ENCODE measurements at places on chromosomes 1 and 21.

DNA sequence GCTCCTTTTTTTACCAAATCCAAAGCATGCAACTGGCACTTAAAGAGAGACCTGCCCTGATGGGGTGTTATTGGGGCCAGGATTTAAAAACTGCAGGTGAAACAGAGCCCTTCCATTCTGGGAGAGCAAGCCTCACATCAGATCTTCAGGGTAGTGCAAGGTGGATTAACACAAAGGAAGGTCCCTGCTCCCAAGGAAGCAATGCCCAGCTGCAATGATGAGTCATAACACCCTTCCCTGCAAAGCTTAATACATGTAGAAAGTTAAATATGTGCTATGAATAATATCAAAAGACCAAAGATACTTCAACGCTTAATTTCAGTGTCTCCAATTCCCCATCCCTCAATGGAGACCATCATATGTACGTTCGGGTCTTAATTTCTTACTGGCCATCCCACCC lies 508.0 kb downstream of the OMA1 start:
- no peak for DNase-seq

GRCh38 chr1:206892351-206892984 lies 4.8 kb upstream of the IL24 start:
- no peak for DNase-seq

DNA sequence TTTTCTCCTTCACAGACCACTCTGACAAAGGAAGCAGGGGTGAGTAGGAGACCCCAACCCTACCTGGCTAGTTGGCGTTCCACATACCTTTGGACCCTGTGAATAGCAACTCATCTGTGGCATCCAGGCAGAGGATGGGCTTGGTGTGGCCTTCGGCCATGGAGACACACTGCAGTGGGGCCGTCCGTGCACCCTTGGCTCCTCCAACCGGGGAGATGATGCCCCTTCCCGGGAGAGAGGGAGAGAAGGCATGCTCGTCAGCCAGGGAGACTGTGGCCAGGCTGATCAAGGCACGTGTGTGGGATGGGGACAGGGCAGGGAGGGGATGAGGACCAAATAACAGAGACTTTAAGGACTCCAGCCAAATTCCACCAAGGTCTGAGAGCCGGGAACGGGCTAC lies 42.6 kb downstream of the KIF21B start:
- DNase-seq = no peak

DNA sequence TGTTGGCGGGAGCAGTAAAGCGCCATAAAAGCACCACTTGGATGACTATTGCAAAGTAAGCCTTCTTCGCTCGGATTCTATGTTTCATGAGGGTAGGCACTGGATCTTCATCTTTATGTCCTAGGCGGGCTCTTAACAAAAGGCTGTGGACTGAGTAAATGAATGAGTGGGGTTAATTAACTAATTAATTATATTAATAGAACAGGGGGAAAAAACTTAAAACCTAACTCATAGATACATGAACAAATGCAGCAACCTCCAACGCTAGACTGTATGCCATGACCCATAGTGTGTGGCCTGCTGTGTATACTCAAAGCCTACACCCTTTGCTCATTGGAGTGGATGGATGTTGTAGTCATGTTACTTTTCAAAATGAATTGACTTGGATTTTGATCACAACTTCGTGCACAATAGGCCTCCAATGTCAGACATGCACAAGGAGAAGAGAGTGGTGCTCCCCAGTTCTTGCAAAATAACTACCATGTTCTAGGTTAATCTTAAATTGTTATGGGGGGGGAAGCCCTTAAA lies 417 bp upstream of the GFI1 start:
- DNase-seq = no peak

DNA sequence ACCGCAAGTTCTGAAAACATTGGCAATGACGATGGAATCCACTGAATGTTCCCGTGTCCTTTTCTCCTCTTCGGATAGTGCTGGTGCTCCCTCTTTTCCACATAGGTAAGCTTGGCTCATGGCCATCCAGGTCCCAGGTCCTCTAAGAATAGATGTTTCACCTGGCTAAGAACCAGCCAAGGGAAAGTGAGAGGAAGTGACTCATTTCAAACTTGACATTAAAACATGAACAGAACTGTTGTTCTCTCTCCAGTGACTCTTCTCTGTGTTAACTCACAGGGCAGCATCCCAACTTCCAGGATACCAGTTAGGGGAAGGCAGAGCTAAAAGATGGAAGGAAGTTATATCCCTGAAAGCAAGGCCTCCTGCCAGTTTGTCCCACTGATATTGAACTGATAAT lies 493.8 kb upstream of the CHRM3 start:
- DNase-seq = no peak

GRCh38 chr1:150973836-150974579 lies 627 bp downstream of the CERS2 start:
- DNase-seq = peak; percentile 43

DNA sequence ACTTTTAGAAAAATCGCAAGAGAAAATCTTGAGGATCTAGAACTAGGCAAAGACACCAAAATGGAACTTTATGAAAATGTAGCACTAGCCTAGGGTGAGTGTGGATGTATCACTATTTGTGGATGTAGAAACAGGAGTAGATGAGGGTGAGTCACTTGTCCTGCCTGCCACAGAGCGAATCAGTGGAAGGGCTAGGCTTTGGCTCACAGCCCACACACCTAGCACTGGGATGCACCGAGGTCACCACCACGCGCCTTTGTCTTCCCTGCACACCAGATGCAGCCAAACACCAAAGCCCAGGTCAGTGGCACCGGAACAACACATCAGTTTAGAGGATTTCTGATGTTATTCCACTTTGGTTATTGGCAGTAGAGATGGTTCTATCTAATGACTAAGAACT lies 38.2 kb downstream of the PKNOX1 start:
- DNase-seq = no peak

GRCh38 chr1:219490566-219490965 lies 122.3 kb downstream of the ZC3H11B start:
- no peak for DNase-seq

DNA sequence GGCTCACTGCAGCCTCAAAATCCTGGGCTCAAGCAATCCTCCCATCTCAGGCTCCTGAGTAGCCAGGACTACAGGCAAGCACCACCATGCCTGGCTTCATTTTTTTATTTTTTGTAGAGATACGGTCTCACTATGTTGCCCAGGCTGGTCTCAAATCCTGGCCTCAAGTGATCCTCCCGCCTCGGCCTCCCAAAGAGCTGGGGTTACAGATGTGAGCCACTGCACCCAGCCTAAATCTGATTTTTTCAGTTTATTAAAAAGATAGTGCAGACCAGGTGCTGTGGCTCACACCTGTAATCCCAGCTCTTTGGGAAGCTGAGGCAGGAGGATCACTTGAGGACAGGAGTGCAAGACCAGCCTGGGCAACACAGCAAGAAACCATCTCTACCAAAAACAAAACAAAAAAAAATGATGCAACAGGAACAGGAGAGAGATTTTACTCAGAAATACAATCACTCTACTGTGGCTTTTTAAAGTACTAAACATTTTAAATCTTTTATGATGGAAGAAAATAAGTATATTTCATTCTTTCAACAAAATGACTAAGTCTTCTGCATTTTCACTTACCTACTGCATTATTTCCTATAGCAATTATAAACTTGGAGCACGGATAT lies 1.9 kb downstream of the PSMG1 start:
- DNase-seq = no peak

GRCh38 chr21:29166853-29167252 lies 36.4 kb downstream of the MAP3K7CL start:
- DNase-seq = no peak

GRCh38 chr1:186481303-186481888 lies 20.5 kb upstream of the PDC start:
- no peak for DNase-seq

GRCh38 chr1:30696831-30697230 lies 26.6 kb downstream of the MATN1 start:
- no peak for DNase-seq

GRCh38 chr1:78226784-78227183 lies 181.0 kb downstream of the GIPC2 start:
- DNase-seq = no peak

DNA sequence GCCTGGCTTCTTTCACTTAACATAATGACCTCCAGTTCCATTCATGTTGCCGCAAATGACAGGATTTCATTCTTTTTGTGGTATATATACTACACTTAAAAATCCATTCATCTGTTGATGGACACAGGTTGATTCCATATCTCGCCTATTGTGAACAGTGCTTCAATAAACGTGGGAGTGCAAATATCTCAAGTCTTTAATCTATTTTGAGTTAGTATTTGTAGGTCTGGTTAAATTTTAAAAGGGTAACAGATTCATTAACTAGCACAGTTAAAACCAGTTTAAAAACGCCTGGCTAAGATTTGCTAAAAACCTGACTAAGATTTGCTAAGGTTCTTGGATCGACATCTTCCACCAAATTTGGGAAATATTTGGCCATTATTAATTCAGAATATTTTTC lies 45.7 kb downstream of the CRB1 start:
- no peak for DNase-seq

GRCh38 chr21:41482301-41482700 lies 25.7 kb downstream of the TMPRSS2 start:
- DNase-seq = no peak

DNA sequence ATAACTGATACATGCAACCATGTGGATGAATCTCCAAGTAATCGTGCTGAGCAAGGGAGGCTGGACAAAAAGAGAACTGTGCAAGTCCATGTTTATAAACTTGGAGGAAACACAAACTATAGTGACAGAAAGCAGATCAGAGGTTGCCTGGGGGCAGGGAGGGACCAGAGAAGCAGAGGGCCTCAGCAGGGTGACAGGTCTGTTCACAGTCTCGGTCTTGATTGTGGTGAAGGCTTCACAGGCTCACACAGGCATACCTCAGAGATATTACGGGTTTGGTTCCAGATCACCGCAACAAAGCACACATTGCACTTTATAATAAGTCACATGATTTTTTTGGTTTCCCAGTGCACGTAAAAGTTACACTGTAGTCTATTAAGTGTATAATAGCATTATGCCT lies 28.5 kb downstream of the ACOT7 start:
- DNase-seq = no peak

DNA sequence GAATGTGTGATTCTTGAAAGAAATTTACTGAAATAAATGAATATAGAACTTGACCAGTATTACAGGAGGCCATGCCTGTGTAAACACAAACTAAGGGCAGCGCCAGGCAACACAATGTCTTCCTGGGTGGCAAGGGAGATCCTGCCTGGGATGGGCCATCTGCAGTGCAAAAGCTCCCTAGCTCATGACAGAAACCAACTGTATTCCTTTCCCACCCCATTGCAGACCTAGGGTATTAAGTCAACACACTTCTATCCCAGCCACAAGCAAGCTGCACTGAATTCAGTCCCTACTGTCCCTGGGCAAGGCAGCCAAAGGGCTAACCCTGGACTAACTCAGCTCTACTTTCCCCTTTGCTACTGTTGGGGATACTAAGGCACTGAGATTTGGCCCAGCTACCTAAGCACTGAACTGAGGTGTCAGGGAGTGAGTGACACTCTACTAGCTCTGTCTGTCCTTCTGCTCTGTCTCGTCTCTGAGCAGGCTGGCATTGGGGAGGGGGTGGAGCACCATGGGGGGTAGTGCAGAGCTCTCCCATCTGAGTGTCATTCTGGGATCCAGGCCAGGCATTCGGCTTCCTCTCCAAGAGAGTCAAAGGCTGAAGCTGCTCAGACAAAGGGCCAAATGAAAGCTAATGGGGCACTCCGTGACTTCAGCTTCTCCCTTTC lies 2.5 kb downstream of the INKA2 start:
- DNase-seq = no peak

DNA sequence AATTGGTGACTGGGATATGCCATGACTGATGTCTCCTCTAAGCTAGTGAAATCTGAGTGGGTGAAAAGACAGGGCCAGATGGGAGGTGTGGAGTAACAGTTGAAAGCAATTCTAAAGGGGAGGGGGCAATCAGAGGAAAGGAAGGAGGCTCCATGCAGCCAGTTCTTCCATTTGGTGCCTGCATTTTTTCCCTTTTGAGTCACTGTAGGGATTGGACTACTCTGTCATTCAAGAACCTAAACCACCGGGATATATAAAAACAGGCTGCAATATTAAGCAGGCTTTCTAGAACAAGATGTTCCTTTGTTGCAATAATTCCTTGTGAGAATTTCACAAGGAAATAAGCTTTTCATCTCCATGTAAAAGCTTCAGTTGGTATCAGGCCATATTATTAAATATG lies 18.3 kb downstream of the CLIC6 start:
- no peak for DNase-seq

DNA sequence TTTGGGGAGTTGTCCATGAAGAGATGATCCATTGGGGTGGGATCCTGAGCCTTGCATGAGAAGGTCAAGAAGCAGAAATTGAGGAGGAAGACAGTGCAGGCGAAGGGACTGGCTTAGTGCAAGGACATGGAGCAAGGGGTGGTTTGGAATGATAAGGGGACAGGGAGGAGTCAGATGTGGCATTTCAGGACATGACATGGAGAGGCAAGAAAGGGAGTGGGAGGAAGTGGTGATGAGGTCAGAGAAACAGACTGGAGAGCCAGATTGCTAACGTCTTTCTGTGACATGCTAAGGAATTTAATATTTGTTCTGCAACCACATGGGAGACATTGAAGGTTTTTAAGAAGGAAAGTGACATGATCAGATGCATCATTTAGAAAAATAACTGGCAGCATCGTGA lies 346.8 kb upstream of the FMN2 start:
- DNase-seq = peak; percentile 85

Data from common myeloid progenitor, CD34-positive (primary cell).